ENCODE measurements at places on chromosomes 7 and 10.

- DNase-seq = peak; percentile 98
Measured at GRCh38 chr10:13724484-13724883, 137.7 kb downstream of the PRPF18 start.

DNA sequence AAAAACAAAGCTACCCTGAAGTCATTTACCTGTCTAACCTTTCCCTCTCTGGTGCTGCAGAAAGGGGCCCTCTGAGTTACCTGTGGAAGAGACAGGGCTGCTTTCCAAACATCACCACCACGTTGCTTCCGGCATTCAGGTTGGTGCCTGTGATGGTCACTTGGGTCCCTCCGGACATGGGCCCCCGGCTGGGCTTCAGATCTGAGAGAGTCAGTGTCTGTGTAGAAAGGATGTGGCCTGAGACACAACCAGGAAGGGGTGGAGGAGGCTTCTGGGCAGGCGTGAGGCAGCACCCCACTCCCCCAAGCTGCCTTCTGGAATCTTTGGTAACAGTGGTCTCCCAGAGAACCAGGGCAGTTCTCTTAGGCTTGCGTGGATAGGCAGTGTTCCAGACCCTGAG lies 388.9 kb downstream of the PLXNA4 start:
- no peak for DNase-seq

DNA sequence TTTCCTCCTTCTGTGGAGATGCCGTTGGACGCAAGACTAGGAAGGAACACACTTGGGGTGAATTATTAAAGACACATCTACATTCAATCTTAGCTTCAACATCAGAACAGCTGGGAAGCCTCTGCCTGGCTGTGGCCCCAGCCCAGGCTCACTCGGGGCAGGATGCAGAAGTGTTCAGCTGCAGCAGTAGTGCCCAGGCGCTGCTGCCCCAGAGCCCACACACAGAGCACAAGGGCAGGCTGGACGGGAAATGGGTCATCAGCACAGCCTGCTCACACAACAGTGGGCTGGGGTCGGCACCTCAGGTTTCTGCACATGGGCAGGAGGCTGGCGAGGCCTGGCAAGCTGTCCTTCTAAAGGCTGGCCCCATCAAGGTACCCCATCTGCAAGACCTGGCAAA lies 42.5 kb downstream of the NOD1 start:
- DNase-seq = no peak

GRCh38 chr7:142323706-142324105 lies 65.8 kb upstream of the PRSS58 start:
- peak; percentile 27 for DNase-seq

DNA sequence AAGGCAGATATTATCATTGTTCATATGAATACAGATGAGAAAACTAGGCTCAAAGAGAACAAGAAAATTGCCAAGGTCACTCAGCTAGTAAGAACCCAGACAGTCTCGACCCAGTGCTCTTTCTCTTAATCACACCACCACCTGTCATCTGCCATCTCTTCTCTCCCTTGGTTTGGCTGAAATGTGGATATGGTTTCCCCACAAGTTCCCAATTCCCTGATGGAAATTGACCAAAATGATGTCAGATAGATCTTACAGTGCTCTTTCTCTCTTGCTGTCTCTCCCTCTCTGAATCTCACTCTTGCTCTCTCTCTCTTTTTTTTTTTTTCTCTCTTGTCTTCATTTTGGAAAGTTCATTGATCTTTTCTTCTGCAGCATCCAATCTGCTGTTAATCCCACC lies 9.1 kb downstream of the C10orf90 start:
- DNase-seq = peak; percentile 39

- DNase-seq = no peak
Measured at GRCh38 chr7:150435390-150436073, 14.9 kb upstream of the GIMAP8 start.

DNA sequence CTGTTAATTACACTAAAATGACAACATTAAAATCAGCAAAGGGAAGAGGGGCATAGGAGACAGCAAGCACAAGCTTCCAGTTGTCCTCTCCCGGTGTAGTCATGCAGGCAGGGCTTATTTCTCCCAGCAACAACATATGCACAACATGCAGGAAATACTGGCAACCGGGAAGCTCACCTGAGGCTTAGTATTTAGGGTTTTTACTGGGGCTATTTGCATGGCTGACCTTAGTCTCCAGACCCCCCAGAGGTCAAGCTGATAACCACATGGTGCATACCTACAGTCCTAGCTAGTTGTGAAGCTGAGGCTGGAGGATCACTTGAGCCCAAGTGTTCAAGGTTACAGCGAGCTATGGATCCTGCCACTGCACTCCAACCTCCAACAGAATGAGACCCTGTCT lies 12.8 kb upstream of the JMJD1C start:
- DNase-seq = no peak

DNA sequence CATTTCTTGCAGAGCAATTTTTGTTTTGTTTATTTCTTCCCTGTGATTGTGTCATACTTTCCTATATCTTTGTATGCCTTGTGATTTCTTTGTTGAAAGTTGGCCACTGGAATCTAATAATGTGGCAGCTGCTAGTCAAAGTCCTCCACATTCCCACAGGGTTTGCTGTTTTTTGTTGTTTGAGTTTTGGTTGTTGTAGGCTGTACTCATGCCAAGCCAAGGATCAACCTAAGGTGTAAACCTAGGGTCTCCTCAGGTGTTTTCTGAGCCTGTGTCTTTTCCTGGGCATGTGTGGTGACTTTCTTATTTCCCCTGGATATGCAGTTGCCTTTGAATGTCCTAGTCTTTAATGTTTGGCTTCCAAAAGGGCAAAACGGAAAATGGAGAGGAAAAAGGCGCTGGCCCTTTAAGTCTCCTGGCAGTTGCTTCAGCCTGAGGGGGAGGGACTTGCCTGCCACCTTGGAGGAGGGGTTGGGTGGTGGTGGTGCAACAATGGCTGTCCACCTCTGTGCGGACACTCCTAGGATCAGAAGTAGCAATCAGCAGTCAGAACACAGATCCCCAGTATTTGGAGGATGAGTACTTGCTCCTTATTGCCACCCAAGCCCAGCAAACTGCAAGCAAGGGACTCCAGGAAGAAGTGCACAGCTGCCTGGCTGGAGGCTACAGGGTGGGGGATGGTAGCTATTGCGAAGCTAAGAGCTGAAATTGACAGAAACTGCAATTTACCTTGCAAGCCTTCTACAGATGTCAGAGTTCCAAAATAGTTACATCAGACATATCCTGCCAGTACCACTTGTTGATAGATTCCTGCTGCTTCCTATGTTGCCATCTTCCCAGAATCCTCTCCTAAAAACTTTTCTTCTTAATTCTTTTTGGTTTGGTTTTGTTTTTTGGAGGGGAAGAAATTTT lies 5.6 kb upstream of the ZNF518A start:
- DNase-seq = peak; percentile 42

DNA sequence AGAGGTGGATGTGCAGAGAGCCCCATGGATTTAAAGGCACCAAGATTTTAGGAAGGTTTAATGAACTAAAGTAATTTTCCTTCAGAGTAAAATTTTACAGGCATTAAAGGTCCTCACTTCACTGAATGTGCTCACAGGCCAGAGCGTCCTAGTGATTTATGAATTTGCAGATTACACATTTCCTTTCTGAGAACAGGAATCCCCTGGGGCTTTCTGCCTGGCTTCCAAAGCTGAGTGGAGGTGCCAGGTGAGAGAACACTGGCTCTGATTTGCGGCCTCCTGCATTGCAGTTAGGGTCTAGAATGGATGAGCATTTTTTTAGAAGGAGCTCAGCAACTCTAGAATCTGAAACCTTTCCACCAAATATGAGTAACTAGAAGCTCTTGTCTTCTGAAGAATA lies 194.3 kb downstream of the SORCS3 start:
- DNase-seq = no peak

DNA sequence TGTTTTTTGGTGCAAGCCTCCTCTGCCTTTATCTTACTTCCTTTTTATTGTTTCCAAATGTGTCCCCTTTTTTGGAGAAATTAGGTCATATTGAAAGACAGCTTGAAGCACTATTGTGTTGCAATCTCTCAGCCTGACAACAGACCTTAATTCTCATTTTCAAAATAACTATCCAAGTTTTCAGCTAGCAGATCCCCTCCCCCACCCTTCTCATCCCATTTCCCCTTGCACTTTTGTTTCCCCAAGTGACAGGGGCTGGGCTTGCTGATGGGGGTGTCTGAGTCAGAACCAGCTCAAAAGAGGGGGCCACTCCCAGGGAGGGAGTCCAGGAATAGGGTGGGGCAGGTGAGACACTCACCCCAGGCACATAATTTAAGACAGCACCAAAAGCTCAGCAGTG lies 75.3 kb downstream of the MKI67 start:
- peak; percentile 21 for DNase-seq

DNA sequence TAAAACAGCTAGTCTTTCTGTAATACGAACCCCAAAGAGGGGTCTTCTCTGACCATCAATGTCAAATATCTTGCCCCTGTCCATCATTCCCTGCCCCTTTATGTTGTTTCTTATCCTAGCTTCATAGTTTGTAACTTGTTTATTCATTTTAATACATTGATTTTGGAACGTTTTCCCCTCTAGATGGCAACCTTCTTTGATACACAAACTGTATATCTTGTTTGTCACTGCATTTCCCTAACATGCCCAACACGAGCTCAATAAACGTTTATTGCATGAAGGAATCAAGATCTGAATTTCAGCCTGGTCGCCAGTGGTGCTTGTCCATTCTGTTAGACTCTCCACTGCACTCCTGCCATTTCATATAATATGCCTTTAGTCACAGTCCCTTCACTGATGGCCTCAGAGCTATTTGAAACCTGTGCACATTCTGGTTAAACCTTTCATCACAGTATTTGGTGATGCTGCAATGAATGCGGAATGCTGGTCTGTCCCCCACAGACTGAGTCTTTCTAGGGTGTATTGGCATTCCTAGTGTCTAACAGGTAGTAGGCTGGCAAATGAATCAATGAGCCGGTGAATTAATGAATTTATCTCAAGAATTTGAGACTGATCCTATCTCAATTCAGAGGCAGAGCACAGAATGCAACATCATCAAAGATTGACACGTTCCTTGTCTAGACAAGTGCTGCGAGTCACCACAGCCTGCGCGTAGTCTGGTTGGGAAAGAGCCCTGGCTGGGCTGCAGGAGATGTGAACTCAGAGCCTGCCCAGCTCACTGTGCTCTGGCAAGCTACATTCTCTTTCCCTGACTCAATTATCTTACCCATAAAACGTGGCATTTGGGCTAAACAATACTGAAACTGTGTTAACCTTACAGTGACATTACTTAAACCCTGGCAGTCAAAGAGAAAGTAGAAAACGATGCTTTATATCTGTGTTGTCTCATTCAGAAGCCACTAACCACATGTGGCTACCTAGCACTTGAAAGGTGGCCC lies 55.2 kb upstream of the FRMD4A start:
- peak; percentile 73 for DNase-seq

GRCh38 chr10:28840202-28840601 lies 162.9 kb downstream of the BAMBI start:
- DNase-seq = no peak

DNA sequence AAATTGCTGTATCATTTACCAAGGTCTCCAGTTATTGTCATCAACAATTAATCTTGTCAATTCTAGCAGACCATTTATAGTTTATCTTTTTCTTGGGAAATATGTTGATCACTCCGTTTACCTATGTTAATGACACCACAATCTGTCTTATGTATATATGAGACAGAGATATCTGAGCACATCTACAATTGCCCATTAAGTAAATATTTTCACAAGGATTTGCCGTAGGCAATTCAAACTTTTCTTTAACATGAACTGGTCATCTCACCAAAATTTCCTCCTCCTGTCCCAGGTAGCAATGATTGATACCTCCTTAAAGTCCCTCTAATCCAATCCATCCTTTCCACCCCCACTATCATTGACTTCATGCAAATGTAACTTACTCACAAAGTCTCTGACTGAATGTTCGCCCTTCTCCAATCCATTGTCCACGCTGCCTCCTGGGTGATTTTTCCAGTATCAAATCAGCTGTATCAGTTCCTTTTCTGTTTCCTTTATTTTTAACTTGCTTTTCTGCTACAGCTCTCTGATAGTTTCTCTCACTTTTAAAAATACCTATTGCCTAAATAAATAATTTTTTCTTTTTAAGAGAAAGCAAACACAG lies 138.3 kb downstream of the GNAT3 start:
- no peak for DNase-seq

DNA sequence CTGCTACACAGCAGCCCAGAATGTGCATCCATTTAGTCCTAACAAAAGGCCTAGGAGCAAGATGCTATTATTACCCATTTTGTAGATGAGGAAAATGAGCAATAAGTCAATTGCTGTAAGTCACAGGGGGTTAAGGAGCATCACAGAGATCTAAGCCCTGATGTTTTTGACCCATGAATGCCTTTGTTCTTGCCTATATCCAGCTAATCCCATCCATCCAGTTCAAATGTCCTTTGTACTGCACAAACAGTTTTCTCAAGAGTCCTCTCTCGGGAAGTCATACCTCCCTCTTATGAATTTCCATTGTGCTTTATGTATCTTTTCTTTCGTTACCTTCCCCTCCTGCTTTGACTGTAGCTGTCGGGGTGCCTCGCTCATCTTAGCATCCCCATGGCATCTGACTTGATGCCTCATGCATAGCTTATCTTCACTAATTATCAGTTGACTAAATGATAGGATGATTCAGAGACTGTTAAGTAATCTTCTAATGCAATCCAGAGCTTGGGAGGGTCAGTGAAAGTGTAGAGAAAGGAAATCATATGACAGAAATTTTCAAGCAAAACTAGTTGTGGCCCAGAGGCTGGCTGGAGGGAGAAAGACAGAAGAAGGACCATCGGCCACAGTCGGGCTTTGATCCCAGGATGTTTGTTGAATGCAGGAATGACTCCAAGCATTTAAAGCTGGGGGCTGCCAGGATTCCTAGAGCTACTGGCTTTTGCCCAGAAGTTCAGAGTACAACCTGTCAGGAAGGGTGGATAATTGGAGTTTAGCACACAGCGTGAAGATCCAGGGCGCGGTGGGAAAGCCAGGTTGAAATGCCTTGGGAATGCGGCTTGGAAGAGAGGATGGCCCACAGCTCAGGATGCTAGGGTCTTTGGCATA lies 23.5 kb downstream of the BLVRA start:
- peak; percentile 78 for DNase-seq

DNA sequence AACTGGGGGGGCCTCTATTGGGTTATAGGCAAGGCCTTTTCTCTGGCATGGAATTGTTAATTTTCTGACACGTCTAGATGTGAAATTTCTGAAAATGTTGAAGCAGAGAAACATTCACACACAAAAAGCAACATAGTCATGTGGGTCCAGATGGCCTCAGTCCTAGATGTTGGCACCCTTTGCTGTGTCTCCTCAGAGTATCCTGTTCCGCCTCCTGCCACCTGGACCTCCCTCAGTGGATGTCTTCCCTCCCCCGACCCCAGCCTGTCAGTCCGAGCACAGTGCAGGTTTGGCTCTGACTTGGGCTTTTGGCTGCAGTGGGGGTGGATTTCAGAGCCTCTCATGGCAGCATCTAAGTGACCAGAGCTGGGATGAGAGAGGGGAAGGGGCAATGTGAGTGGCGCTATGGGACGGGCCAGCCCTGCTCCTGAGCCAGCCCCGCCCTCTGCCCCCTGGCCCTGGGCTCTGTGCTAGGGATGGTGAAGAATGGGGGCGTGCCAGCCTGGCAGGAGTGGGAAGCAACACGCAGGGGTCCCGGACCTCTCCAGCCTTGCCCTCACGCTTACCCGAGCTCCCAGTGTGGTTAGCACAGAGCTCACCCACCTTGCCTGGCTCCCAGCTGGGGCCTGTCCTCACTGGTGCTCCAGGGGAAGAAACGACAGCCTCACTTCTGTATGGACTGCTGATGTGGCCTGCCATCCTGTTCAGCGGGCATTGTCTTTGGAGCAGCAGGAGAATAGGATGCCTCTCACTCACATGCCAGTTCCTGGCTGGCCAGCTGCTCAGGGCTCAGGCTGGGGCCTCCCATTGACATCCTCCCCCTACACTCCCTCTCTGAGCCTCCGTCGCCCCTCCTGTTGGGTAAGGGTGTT lies 6.2 kb downstream of the ATP6V0E2 start:
- DNase-seq = no peak

GRCh38 chr10:16146993-16147392 lies 286.7 kb upstream of the MINDY3 start:
- no peak for DNase-seq

All from fibroblast of mammary gland (primary cell).